ENCODE measurements at places on chromosomes 4 and X. TPM values are rescaled to one million over a fixed set of nuclear protein-coding genes. Genes with fewer than 3 reads are reported as not detected.
A peak's percentile ranks its signal among the peaks of the same experiment; 100 is the strongest.

DNA sequence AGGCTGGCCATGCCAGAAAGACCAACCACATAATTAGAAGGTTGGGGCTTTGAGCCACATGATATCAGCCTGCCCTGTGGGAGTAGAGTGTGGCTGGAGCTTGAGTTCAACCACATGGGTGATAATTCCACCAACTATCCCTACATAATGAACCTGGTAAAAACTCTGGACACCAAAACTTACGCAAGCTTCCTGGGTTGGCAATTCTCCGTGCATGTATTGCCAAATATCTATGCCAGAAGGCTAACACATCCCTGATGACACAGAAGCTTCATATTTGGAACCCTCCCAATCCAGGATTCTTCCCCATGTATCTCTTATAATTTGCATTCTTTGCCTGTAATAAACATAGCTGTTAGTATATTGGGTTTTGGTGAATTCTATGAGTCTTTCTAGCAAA is 68.2 kb downstream of the FUNDC1 start:
- no peak overlapping the region for H3K4me3 ChIP-seq
- H3K27ac ChIP-seq = no peak overlapping the region
- H3K27me3 ChIP-seq = no peaks in the 10 kb centered on the region

DNA sequence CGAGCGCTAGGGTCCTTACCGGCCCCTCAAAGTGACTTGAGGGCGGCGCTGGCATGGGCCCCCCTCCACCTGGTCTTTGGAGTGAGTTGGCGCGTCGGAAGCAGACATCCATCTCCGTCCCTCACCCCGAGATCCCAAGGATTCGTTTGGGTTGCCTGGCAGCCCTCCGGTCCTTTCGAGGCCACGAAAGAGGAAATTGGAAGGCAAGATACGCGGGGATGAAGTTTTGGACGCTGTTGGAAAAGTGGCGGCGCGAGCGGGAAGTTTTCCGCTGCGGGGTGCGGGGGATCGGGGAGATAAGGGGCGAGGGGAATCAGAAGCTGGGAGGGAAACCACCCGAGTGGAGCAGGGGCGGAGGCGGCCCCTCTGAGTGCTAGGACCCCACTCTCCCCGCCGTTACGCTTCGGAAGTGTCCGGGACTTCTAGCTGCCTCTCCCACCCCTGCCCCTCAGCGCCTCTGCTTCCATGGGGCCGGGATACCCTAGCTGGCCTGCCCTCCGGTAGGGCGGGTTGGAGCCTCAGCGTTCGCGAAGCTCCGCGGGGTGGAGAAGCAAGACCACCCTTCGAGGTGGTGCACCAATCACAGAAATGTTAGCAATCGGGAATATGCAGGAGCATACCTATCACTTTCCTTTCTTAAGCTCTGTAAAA is 57.8 kb downstream of the FRMPD3 start:
- H3K27me3 ChIP-seq = peaks cover 31% of the 10 kb centered on the region
- no peak overlapping the region for H3K27ac ChIP-seq
- H3K4me3 ChIP-seq = no peak overlapping the region

GRCh38 chrX:140697618-140698017 is 11.9 kb upstream of the LINC00632 start:
- no peak overlapping the region for H3K4me3 ChIP-seq
- no peaks in the 10 kb centered on the region for H3K27me3 ChIP-seq

DNA sequence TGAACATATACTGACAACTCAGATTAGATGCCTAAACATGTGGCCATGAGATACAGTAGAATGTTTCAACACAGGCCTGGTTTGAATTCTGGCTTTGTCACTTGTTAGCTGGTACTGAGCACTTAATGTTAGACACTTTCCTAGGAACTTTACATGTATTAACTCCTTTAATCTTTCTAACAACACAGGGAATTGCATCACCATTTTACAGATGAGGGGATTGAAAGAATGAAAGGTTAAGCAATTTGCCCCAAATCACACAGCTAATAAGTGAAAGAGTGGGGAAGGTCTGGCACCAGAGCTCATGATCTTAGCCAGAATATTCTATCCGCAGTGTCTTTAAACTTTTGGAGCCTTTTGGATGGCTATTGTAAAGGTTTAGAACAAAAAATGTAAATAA is 95.9 kb downstream of the NYX start:
- peaks cover 17% of the 10 kb centered on the region for H3K36me3 ChIP-seq
- no peak overlapping the region for H3K27ac ChIP-seq
- DNase-seq = no peak

DNA sequence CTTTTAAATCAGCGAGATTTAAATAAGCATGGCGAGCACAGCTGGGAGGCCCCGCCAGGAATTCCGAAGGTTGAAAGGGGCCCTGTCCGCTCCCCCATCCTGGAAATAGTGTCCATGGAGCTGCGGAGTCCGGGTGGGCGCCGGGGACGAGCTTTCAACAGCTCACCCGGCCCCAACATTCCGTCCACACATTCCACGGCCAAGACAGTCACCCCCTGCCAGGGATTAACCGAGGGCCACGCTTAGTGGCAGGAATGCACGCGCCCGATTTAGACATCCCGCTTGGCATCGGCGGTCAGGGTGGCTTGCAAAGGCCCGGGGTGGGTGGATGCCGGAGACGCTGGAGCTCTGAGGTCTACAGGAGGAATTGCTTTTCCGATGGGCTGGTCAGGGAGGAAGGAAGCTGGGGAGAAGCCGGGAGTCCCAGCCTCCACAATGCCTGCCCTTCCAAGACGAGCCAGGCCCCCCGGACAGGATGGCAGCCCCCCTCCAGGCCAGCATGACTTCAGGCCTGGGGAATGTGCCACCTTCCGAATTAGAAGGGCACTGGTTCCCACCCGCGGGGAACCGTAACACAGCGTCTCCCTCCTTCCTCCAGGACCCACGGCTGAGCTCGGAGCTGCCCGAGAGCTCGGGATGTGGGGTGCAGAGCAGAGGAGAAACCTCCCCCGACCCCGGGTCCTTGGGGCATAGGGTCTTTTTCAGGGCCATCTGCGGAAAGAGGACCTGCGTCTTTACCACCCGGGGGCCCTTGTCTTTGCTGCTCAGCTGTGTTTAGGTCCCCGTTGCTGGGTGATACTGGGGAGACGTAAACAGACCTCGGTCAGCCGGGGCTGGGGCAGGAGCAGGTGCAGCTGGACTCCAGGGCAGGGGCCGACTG is 26.9 kb upstream of the PPP2R3B start:
- no peak overlapping the region for H3K4me3 ChIP-seq
- no peaks in the 10 kb centered on the region for H3K27me3 ChIP-seq
- no peak for DNase-seq
- no peak overlapping the region for H3K27ac ChIP-seq
- peaks cover 5% of the 10 kb centered on the region for H3K36me3 ChIP-seq
- no peaks in the 10 kb centered on the region for H3K4me1 ChIP-seq

GRCh38 chr4:165369522-165369921 is 9.3 kb upstream of the CPE start:
- H3K4me1 ChIP-seq = no peaks in the 10 kb centered on the region
- no peak overlapping the region for H3K4me3 ChIP-seq
- no peak for DNase-seq
- peaks cover 23% of the 10 kb centered on the region for H3K27me3 ChIP-seq
- H3K27ac ChIP-seq = no peak overlapping the region
- no peaks in the 10 kb centered on the region for H3K36me3 ChIP-seq

DNA sequence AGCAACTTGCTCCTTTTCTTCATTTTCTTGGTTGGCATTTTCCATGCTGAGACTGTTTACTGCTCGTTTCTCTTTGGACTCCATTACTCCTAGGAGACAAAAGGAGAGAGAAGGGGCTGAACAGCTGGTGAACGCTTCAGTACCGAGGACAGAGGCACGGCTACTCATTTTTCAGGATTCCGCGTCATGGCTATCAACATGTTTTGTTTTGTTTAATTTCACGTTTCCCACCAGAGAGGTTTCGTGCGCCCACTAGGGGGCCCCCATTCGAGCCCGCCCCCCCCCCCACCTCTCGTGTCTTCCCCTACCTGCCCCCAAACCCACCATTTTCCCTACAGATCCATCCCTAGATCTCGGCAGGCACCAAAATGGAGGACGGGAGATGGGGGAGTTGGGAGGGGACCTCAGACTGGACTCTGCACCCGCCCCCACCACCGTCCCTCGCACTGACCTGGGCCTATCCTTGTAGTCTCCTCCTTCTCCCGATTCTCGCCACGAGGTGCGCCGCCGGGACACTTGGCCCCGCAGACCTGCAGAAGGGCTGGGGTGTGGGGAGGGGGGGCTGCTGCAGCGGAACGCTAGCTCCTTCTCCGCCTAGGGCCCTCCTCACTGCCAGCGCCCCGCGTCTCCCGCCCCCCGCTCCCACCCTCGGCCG is 653 bp downstream of the BEX1 start:
- no peaks in the 10 kb centered on the region for H3K36me3 ChIP-seq
- no peak overlapping the region for H3K4me3 ChIP-seq
- H3K27me3 ChIP-seq = peaks cover 2% of the 10 kb centered on the region
- DNase-seq = peak; percentile 20

GRCh38 chr4:140854168-140854567 is 98.0 kb upstream of the TBC1D9 start:
- peaks cover 4% of the 10 kb centered on the region for H3K27me3 ChIP-seq
- DNase-seq = no peak
- no peak overlapping the region for H3K4me3 ChIP-seq

GRCh38 chr4:79331126-79331876 is 5.4 kb upstream of the NAA11 start:
- H3K27me3 ChIP-seq = no peaks in the 10 kb centered on the region
- no peak overlapping the region for H3K4me3 ChIP-seq
- H3K27ac ChIP-seq = no peak overlapping the region
- no peaks in the 10 kb centered on the region for H3K36me3 ChIP-seq
- H3K4me1 ChIP-seq = no peaks in the 10 kb centered on the region

The RS1 gene
- total RNA-seq = not detected

The SLC4A4 gene
- 4.6 TPM for total RNA-seq

The IBSP gene
- total RNA-seq = not detected

The GPM6B gene
- total RNA-seq = not detected

The LONRF3 gene
- total RNA-seq = 0.23 TPM

The HPGDS gene
- total RNA-seq = not detected

The COX7B2 gene
- not detected for total RNA-seq

The DGAT2L6 gene
- total RNA-seq = not detected

The VEGFD gene
- total RNA-seq = not detected

Data from activated CD8-positive, alpha-beta T cell treated with anti-CD3 and anti-CD28 coated beads, Interleukin-2, amount 10 ng/mL, durations not matched to agents 7 days and 5 days (primary cell).